Calu3 (cell line): ENCODE measurements at places on chromosomes 11 and 22. TPM values are rescaled to one million over a fixed set of nuclear protein-coding genes. Genes with fewer than 3 reads are reported as not detected.

MYO18B gene
- 0.59 TPM in 1 of 2 replicates, not detected in the other for total RNA-seq

LARGE2 gene
- 30.1 and 33.9 TPM in 2 replicates for total RNA-seq

SAC3D1 gene
- 12.9 and 17.6 TPM in 2 replicates for total RNA-seq

LAYN gene
- 0.32 and 0.47 TPM in 2 replicates for total RNA-seq

FAT3 gene
- 0.22 and 0.68 TPM in 2 replicates for total RNA-seq

CDC42EP2 gene
- 35.6 and 43.2 TPM in 2 replicates for total RNA-seq

GRCh38 chr22:32685512-32685911 is 116.0 kb upstream of the TIMP3 start:
- H3K4me3 ChIP-seq, result no peak overlapping the region
- peaks cover 13% of the 10 kb centered on the region for H3K27me3 ChIP-seq
- no peaks in the 10 kb centered on the region for H3K4me1 ChIP-seq
- H3K36me3 ChIP-seq, result no peaks in the 10 kb centered on the region
- no peak for DNase-seq

DNA sequence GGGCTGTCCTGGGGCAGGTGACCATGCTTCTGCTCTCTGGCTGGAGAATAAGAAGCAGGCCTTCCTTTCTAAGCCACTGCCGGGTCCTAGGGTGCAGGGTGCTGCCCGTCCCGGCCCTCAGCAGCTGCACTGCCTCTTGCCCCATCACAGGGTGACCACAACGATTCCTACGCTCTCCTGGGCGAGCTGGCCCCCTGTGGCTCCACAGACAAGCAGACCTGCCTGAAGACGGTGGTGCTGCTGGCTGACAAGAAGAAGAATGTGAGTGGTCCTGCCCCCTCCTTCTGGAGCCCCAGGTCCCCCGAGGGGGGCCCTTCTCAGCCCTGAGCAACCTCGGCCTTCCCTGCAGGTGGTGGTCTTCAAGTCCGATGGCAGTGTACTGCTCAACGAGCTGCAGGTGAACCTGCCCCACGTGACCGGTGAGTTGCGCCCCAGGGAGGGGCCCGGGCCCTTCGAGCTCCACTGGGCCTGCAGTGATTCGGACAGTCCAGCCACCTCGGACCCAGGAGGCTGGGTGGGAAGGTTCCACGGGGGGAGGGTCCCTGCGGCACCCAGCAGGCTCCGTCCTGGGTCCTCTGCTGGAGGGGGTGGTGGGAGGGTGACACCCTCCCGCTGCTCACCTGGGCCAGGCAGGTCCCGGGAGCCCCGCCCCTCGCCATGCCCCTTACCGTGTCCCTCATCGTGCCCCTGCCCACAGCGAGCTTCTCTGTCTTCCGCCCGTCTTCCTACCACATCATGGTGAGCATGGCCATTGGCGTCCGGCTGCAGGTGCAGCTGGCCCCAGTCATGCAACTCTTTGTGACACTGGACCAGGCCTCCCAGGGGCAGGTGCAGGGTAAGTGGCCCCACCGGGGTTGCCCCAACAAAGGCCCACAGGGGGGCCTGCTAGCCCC is 8.3 kb downstream of the MUC2 start:
- H3K4me3 ChIP-seq, result no peak overlapping the region
- no peak for DNase-seq
- H3K27ac ChIP-seq, result no peak overlapping the region
- H3K36me3 ChIP-seq, result no peaks in the 10 kb centered on the region
- H3K27me3 ChIP-seq, result no peaks in the 10 kb centered on the region

DNA sequence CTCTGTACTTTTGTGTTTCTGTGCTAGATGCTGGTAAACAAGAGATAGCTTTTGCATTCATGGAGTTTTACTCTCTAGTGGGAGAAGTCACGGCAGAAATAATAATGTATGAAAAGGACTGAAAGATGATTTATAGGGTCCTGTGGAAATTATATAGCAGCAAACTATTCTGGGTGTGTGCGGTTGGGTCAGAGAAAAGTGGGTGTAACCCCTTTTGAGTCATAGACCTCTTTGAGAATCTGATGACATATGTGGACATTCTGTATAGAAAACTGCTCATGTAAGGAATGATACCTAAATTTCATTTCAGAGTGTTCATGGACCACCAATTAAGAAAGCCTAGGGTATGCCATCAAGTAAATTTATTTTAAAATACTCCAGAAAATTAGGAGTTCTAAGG is 54.4 kb downstream of the TMEM135 start:
- no peak overlapping the region for H3K27ac ChIP-seq
- H3K27me3 ChIP-seq, result no peaks in the 10 kb centered on the region
- no peak overlapping the region for H3K4me3 ChIP-seq

- no peaks in the 10 kb centered on the region for H3K4me1 ChIP-seq
- H3K4me3 ChIP-seq, result no peak overlapping the region
- no peak overlapping the region for H3K27ac ChIP-seq
- H3K36me3 ChIP-seq, result no peaks in the 10 kb centered on the region
- DNase-seq, result no peak
Observed at GRCh38 chr22:19599626-19600243, 75.5 kb upstream of the CLDN5 start.

- H3K27ac ChIP-seq, result no peak overlapping the region
- no peak overlapping the region for H3K4me3 ChIP-seq
- H3K36me3 ChIP-seq, result no peaks in the 10 kb centered on the region
- no peak for DNase-seq
- no peaks in the 10 kb centered on the region for H3K4me1 ChIP-seq
Observed at GRCh38 chr11:15716550-15716949, 601.8 kb downstream of the INSC start.
